ENCODE measurements at places on chromosomes 4 and X. TPM values are rescaled to one million over a fixed set of nuclear protein-coding genes. Genes with fewer than 3 reads are reported as not detected.

DNA sequence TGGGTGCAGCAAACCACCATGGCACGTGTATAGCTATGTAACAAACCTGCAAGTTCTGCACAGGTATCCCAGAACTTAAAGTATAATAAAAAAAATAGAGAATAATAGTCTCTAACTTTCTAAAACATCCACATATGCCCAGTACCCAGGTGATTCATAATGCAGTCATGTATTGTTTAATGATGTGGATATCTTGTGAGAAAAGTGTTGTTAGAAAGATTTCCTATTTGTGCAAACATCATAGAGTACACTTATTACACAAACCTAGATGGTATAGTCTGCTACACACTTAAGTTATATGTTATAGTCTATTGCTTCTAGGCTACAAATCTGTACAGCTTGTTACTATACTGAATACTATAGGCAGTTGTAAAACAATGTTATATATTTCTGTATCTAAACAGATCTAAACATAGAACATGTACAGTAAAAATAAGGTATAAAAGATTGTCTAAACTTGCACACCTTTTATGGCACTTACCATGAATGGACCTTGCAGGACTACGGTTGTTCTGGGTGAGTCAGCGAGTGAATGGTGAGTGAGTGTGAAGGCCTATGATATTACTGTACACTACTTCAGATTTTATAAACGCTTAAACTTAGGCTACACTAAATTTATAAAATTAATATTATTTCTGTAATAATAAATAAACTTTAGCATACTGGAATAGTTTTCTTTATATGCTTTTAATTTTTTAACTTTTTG is 232.2 kb upstream of the SLIT2 start:
- no peak for DNase-seq

DNA sequence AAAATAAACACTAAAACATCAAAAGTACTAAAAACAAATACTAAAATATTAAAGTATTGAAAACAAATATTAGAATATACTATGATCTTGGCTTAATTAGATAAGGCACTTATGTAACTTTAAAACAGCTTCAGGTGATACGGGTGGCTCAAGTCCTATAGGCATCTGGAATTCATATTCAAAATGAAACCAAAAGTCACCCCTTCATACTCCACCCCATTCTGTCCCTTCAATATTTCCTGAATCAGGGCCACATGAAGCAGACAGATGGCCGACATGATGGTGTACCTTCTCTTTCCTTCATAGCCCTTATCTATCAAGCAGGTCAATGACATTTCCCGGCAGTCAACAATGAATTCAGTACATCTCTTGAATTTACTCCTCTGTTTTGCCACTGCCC is 71.9 kb upstream of the MAGEB10 start:
- no peak for DNase-seq

DNA sequence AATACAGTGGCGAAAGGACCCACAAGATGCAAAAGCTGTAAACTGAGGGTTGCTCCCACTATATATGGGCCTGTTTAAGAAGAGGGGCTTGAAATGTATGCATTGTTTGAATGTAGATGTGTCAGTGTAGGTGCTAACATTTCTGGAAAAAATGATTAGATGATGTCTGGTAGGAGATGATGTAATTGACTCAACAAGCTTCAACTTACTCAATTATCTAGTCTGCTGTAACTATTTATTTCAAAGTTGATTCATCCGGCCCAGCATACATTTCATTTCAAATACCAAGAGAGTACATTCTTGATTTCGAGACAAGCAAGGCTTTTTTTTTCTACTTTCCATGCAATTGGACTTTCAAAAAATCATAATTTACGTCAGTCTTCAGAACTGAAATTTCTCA is 9.3 kb upstream of the ENAM start:
- DNase-seq, result no peak

- no peak for DNase-seq
Measured at GRCh38 chrX:104488811-104489210, 77.2 kb upstream of the IL1RAPL2 start.

Gene COL4A6
- 109 TPM for total RNA-seq

Gene ITIH6
- not detected for total RNA-seq

DNA sequence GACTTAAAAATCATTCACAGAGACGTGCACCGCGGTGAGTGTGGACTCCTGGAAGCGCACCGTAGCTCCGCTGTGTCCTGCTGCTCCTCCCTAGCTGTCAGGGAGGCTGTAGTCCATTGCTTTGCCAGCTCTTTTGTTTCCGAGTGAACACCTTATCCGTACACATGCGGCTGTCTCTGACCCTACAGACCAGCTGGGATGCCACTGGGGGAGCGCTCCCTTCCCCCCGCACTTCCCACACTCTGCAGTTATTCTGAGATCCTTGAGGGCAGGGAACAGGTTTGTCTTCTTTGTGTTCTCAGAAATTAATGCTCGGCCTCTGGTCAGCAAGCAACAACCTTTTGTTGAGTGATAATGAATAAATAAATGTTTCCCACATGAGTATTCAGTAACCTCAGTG is 33.7 kb upstream of the MSANTD1 start:
- no peak for DNase-seq

Gene EXOC1L
- not detected for total RNA-seq

All from mucosa of gallbladder (tissue), 1 donor.